ENCODE measurements at places on chromosomes 16 and 17. TPM values are rescaled to one million over a fixed set of nuclear protein-coding genes. Genes with fewer than 3 reads are reported as not detected.

Gene SCNN1G
- total RNA-seq: 7.9 TPM

GRCh38 chr16:2689968-2690801 lies 7.9 kb downstream of the KCTD5 start:
- no peak for DNase-seq
- H3K27me3 ChIP-seq: no peaks in the 10 kb centered on the region
- H3K36me3 ChIP-seq: peaks cover 6% of the 10 kb centered on the region
- no peak overlapping the region for H3K27ac ChIP-seq

- no peak for DNase-seq
- H3K4me3 ChIP-seq: no peak overlapping the region
- peaks cover 40% of the 10 kb centered on the region for H3K27me3 ChIP-seq
- no peaks in the 10 kb centered on the region for H3K4me1 ChIP-seq
- H3K36me3 ChIP-seq: no peaks in the 10 kb centered on the region
These were observed 1.4 kb upstream of the TSPOAP1 start for GRCh38 chr17:58329810-58330537.

GRCh38 chr17:647324-648197 lies 67.1 kb downstream of the VPS53 start:
- no peaks in the 10 kb centered on the region for H3K4me1 ChIP-seq
- DNase-seq: no peak
- no peak overlapping the region for H3K4me3 ChIP-seq
- no peak overlapping the region for H3K27ac ChIP-seq
- peaks cover 31% of the 10 kb centered on the region for H3K36me3 ChIP-seq

DNA sequence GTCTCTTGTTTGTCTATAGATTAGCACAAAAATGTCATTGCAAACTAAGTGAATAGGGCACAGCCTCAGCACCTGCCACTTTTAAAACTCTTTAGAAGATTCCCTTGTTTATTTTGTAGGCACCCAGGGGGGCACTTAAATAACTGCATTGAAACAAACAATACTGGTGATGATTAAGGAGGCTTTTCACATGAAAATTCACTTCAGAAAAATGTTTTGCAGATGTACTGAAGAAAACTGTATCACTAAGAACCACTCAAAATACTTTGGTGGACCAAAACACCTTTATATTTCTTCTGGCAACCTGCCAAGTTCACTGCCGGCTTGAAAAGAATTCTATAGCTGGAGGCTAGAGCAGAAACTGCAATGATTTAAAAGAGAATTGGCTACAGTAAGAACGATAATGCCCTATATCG lies 281.5 kb downstream of the TOX3 start:
- no peaks in the 10 kb centered on the region for H3K4me1 ChIP-seq
- DNase-seq: peak; percentile 11
- no peaks in the 10 kb centered on the region for H3K36me3 ChIP-seq
- H3K27ac ChIP-seq: no peak overlapping the region
- H3K4me3 ChIP-seq: no peak overlapping the region

- H3K4me1 ChIP-seq: peaks cover 6% of the 10 kb centered on the region
- no peak overlapping the region for H3K4me3 ChIP-seq
- no peaks in the 10 kb centered on the region for H3K27me3 ChIP-seq
These were observed 45.9 kb downstream of the MAP1LC3B start for GRCh38 chr16:87437911-87438610.

Gene MAP3K14
- 9.2 TPM for total RNA-seq

DNA sequence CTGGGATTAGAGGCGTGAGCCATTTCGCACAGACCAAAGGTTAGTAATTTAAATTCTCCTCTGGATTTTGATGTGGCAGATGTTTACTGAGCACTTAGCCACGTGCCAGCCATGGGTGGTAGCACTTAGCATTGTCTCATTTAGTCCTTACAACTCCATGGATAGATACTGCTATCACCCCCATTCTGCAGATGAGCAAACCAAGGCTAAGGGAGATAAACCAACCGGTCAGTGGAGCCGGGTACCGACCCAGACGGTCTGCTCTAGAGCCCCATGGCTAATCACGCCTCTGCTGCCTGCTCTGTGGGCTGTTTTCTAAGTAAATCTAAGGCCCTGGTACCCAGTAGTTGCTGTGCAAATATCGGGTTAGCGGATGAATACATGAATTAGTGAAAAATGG lies 12.6 kb upstream of the ADGRG1 start:
- no peak overlapping the region for H3K27ac ChIP-seq
- DNase-seq: no peak
- H3K27me3 ChIP-seq: no peaks in the 10 kb centered on the region
- H3K36me3 ChIP-seq: no peaks in the 10 kb centered on the region

Gene SMIM22
- 2.2 TPM for total RNA-seq

Gene CAVIN1
- total RNA-seq: 137 TPM

Gene PPM1E
- 0.54 TPM for total RNA-seq

GRCh38 chr17:37841232-37841631 lies 83.0 kb upstream of the TBC1D3K start:
- H3K4me3 ChIP-seq: no peak overlapping the region
- no peak overlapping the region for H3K27ac ChIP-seq
- peaks cover 46% of the 10 kb centered on the region for H3K27me3 ChIP-seq

DNA sequence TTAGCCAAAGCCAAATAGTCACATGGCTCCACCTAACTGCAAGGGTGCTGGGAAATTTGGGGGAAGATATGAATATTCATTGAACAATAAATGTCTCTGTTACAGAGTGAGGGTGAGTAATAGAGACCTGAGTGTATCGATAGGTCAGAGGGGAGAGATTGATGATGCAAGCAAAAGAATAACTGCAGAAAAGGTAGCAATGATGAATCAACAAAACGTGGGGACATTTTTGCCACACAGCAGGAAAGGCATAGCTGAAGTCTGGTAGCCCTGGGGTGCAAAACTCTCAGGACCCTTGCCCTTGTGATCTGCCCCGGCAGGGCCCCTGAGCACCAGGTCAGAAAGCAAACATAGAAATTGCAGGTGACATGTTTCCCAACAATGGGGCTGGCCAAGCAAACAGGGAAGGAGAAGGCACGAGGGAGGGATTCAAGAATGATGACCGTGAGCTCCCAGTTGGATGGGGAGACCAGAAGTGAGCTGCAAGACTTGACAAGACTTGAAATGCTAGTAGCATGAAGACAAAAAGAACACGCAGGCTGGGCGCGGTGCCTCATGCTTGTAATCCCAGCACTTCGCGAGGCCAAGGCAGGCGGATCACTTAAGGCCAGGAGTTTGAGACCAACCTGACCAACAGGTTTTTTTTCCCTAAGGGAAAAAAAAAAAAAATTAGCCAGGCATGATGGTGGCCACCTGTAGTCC lies 12.7 kb upstream of the HERPUD1 start:
- H3K4me1 ChIP-seq: no peaks in the 10 kb centered on the region
- DNase-seq: no peak
- H3K27me3 ChIP-seq: peaks cover 30% of the 10 kb centered on the region

DNA sequence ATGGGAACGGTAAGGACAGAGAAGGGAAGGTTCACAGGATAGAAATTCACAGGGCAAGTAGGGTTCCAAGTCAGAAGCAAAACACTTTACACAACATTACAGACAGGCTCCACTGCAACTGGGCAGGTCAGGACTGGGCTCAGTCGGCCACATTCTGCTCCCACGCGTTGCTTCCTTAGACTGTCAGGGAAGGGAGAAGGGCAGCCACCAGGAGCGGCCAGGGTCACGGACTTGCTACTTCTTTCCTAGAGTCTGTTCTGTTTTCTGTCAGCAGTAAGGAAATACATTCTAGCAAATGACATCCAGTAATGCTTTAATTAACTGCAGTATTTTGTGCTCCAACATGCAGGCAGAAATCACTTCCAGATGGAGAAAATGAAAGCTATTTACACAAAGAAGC lies 160.3 kb upstream of the RPH3AL start:
- DNase-seq: no peak
- peaks cover 16% of the 10 kb centered on the region for H3K36me3 ChIP-seq
- H3K4me3 ChIP-seq: no peak overlapping the region
- no peak overlapping the region for H3K27ac ChIP-seq

DNA sequence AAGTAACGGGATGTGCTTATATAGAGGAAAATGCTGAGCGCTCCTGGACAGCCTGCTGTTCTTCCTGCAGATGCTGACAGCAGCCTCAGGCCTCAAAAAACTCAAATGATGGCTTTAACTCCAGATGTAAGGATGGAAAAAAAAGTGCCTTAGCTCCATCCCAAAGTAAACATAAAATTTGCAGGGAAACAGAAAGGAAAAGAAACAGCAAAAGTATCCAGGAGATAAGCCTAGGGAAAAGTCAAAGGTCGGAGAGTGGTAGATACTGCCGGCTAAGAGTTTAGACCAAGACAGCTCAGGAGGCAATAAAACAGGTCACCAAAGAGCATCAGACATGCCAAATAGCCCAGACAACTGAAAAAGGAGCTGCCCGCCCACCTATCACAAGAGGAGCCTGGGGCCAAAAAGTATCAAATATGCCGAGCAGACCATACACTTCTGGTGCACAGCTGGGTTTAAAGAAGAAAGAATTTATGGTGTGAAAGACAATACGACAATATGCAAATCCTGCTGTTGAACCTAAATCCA lies 6.9 kb downstream of the KRT31 start:
- H3K27ac ChIP-seq: no peak overlapping the region
- H3K4me1 ChIP-seq: no peaks in the 10 kb centered on the region
- no peak overlapping the region for H3K4me3 ChIP-seq
- no peak for DNase-seq
- peaks cover 5% of the 10 kb centered on the region for H3K36me3 ChIP-seq
- no peaks in the 10 kb centered on the region for H3K27me3 ChIP-seq

GRCh38 chr16:5633845-5634440 lies 536.3 kb upstream of the EEF2KMT start:
- no peak overlapping the region for H3K4me3 ChIP-seq
- H3K27ac ChIP-seq: no peak overlapping the region
- H3K27me3 ChIP-seq: no peaks in the 10 kb centered on the region
- peak; percentile 5 for DNase-seq

DNA sequence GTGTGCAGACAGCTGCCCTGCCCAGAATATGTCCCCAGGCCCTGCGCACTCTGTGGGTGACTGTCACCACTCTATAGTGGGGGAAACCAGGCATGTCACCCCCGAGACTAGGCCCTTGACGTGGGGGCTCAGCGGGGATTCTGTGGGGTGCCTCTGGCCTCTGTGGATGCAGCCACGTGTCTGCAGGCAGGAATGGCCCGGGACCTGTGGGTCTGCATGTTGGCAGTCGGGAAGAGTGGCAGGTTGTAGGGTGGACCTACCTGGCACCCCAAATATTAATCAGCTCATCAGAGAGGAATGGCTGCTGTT lies 954 bp downstream of the IL32 start:
- no peaks in the 10 kb centered on the region for H3K27me3 ChIP-seq
- DNase-seq: no peak
- no peaks in the 10 kb centered on the region for H3K36me3 ChIP-seq
- H3K4me3 ChIP-seq: no peak overlapping the region

Gene AOC3
- 0.44 TPM for total RNA-seq

Gene ST6GALNAC1
- not detected for total RNA-seq

- H3K4me1 ChIP-seq: peaks cover 6% of the 10 kb centered on the region
- no peak overlapping the region for H3K27ac ChIP-seq
- peaks cover 6% of the 10 kb centered on the region for H3K36me3 ChIP-seq
These were observed 97.0 kb downstream of the PRKCA start for GRCh38 chr17:66399441-66399840.

GRCh38 chr16:83402160-83402814 lies 405.5 kb upstream of the HSBP1 start:
- no peak overlapping the region for H3K4me3 ChIP-seq
- peaks cover 6% of the 10 kb centered on the region for H3K36me3 ChIP-seq
- peaks cover 11% of the 10 kb centered on the region for H3K4me1 ChIP-seq
- peak; percentile 26 for DNase-seq

Gene SLC6A2
- not detected for total RNA-seq

DNA sequence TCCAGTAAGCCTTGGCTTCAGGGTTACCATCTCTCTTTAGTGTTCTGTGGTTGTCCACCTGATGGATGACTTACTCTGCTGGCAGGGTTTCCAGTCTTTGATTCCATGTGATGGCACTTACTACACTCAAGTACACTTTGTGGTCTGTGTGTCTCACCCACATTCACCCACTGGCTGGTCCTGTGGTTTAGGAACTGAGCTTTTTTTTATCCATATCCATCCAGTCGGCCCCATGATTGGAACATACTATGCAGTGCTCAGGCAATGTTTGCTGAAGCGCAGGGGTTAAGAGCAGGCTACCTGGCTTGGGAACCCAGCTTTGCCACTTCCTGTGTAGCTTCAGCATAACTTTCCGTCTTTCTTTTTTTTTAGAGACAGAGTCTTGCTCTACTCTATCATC lies 2.8 kb upstream of the FUS start:
- H3K27ac ChIP-seq: no peak overlapping the region
- H3K4me1 ChIP-seq: peaks cover 8% of the 10 kb centered on the region
- H3K36me3 ChIP-seq: peaks cover 21% of the 10 kb centered on the region
- H3K27me3 ChIP-seq: no peaks in the 10 kb centered on the region

- no peak overlapping the region for H3K4me3 ChIP-seq
- no peak for DNase-seq
- peaks cover 16% of the 10 kb centered on the region for H3K36me3 ChIP-seq
- H3K27me3 ChIP-seq: no peaks in the 10 kb centered on the region
These were observed 118.6 kb upstream of the TNRC6C start for GRCh38 chr17:77839698-77840512.

Gene GPRC5C
- 17.7 TPM for total RNA-seq

Gene KCNG4
- total RNA-seq: not detected

DNA sequence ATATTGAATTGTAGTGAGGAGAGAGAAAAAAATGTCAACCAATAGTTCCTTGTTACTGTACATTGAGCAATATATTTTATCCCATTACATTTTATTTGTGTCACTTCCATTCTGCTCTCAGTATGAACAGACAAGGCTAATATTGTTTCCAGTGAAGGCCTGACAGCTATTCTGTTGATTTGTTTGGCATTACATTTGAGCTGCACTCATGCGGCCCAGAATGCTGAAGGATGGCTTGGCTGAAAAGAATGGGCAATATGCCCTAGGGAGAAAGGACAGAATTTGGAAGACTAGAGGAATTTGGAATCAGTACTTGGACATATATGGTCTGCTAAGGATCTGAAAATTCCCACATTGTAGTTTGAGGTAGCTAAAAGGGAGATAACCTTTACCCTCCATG lies 1294.4 kb downstream of the CDH8 start:
- H3K27ac ChIP-seq: no peak overlapping the region
- H3K4me1 ChIP-seq: no peaks in the 10 kb centered on the region
- no peaks in the 10 kb centered on the region for H3K27me3 ChIP-seq
- H3K4me3 ChIP-seq: no peak overlapping the region

GRCh38 chr17:70076189-70076588 lies 1.2 kb downstream of the KCNJ16 start:
- peaks cover 44% of the 10 kb centered on the region for H3K4me1 ChIP-seq
- H3K4me3 ChIP-seq: peak overlapping the region; percentile 44
- DNase-seq: no peak
- peak overlapping the region; percentile 68 for H3K27ac ChIP-seq

- H3K4me3 ChIP-seq: no peak overlapping the region
- no peaks in the 10 kb centered on the region for H3K4me1 ChIP-seq
- H3K27ac ChIP-seq: no peak overlapping the region
- no peaks in the 10 kb centered on the region for H3K27me3 ChIP-seq
- no peak for DNase-seq
- no peaks in the 10 kb centered on the region for H3K36me3 ChIP-seq
These were observed 23.1 kb upstream of the GPRC5C start for GRCh38 chr17:74408815-74409214.

GRCh38 chr16:66512272-66513110 lies 37.4 kb downstream of the TK2 start:
- DNase-seq: peak; percentile 70
- no peaks in the 10 kb centered on the region for H3K27me3 ChIP-seq
- peaks cover 62% of the 10 kb centered on the region for H3K4me1 ChIP-seq
- H3K36me3 ChIP-seq: peaks cover 49% of the 10 kb centered on the region
